ENCODE measurements at places on chromosomes 6 and 20. TPM values are rescaled to one million over a fixed set of nuclear protein-coding genes. Genes with fewer than 3 reads are reported as not detected.

- DNase-seq: peak; percentile 94
Observed at GRCh38 chr20:47356526-47357295, at the start of gene ZMYND8. Gene ZMYND8 (minus strand): TSS chr20:47356699. CDS start chr20:47356670, 29 bp downstream.

DNA sequence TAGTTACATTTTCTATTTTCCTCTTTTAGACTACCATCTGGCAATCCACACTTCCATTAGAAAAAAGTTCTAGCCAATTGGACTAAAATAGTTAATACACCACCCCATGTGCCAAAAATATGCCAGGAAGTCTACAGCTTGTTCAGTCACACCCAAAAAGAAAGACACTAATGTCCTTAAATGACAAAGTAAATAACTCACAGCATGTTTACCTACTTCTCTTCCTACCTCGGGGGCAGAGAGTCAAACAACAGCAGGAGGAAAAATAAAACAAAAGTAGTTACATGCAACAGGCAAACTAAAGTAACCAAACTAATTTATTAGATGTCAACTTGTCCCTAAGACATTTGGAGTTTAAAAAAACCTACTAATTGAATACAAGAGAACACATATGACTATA is 57.0 kb downstream of the UBE3D start:
- no peak for DNase-seq

DNA sequence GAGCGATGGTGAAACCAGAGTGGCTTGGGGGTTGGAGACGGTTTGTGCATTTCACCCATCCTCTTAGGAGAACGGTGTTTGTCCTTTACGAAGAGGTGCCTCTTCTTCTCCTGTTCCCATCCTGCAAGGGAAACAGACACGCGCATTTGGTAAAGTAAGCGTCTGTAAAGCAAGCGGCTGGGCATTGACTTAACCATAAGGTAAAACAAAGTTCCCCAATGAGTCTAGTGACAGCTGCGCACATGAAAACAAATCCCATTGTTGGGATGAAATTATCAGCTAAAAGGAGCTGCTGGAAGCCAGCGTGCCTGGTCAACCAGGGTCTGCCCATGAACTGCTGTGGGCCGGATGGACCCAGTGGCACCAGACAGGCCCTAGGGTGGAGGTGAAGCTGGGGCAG is 5.8 kb downstream of the BHLHE23 start:
- DNase-seq: no peak

DNA sequence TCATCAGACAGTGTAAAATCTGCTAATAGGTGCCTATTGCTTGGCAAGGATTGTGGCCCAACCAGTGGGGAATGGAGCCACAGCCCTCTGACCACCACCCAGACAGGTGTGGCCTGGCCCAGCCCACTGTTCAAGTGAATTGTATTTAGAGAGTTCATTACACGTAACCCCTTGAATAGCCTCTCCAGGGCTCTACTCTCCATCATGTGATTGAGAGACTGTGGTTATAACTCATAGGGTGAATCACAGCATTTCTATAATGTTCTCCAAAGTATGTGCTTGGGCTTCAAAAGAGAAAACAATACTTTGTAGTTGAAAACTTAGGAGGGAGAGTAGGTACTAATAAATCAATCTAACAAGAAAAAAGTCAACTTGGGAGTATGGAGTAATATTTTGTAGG is 38.4 kb downstream of the ALDH8A1 start:
- no peak for DNase-seq

DNA sequence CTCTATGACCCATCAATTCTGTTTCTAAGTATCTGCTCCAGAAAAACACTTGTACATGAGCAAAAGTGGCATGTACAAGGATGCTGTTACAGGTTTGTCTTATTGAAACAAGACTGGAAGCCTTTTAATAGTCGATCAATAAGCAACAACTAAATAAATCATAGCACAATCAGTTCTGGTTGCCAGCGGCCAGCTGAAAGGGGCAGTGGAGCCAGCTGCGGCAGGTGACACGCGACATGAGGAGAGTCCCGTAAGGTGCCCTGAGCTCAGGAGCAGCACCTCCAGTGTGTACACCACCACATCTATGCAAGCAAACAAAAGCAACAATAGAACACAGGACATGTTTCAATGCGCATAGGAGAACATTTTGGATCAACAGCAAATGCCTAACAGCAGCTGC is 20.7 kb upstream of the NNAT start:
- DNase-seq: no peak

- DNase-seq: no peak
Observed at GRCh38 chr6:33278810-33279209, 1.9 kb downstream of the B3GALT4 start.

GRCh38 chr20:18279242-18279641 is 9.1 kb upstream of the ZNF133 start:
- peak; percentile 11 for DNase-seq

DNA sequence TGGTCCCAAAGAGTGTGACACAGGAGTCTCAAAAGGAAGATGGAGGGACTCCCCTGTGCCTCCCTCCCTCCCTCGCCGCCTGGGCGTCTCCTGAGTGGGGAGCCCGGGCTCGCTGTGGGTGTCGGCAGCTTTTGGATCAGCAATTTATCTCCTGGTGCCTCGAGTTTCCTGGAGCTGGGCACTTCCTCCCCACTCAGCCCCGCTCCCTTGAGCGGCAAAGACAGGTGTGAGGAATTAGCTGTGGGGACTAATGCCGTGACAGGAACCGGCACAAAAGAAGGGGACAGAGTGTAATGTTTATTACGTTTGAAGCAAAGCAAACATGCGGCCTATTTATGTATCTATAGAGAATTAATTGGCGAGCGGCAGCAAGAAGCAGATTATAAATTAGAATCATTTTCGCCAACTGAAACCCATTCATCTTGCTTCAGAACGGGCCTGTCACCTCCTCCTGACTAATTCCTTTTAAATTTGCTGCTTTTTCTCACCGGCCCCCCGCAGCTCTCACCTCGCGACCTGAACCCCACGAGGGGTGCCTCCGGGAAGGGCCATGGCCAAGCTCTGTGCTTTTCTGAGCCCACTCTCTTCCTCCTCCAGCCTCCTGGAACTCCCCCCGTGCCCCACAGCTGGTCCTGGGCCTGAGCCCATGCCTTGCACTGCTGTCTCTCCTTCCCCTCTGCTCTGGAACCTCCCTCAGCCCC is 8.8 kb upstream of the CDH22 start:
- no peak for DNase-seq

GRCh38 chr6:44833248-44833647 is 445.7 kb downstream of the CDC5L start:
- no peak for DNase-seq

GRCh38 chr6:139282684-139283083 is 9.1 kb downstream of the TXLNB start:
- no peak for DNase-seq

DNA sequence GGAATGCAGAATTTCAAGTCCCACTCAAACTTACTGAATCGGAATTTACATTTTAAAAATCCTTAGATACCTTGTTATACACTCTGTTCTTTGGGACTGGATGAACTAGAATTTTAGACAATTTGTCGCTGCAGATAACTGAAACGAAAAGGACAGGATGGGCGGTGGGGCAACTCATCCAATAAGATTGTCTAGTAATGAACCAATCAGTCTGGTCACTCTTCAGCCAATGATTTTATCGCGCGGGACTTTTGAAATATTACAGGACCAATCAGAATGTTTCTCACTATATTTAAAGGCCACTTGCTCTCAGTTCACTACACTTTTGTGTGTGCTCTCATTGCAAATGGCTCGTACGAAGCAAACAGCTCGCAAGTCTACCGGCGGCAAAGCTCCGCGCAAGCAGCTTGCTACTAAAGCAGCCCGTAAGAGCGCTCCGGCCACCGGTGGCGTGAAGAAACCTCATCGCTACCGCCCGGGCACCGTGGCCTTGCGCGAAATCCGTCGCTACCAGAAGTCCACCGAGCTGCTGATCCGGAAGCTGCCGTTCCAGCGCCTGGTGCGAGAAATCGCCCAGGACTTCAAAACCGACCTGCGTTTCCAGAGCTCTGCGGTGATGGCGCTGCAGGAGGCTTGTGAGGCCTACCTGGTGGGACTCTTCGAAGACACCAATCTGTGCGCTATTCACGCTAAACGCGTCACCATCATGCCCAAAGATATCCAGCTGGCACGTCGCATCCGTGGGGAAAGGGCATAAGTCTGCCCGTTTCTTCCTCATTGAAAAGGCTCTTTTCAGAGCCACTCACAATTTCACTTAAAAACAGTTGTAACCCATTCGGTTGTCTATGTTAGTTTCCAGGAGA is 41.9 kb upstream of the HFE start:
- DNase-seq: peak; percentile 83

DNA sequence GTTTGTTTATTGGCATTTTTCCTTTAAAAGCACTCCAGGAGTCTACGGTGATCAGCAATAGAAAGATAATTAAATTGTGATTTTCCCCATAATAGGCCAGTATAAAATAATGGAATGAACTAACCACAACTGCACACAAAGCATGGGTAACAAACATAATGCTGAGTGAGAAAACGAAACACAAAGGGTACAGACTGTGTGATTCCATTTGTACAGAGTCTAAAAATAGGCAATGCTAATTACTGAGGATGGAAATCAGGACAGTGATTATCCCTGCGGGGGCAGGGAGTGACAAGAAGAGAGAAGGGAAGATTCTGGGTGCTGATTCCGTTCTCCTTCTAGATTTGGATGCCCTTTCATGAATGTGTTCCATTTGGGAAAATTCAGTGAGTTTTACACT is 478.1 kb downstream of the PREX1 start:
- no peak for DNase-seq

The PEX6 gene
- total RNA-seq: 14.6 TPM

The ILRUN gene
- total RNA-seq: 66.9 TPM

The MEI4 gene
- total RNA-seq: not detected
